ENCODE measurements at places on chromosomes 6 and 20.

GRCh38 chr20:16428112-16428511 is 145.1 kb downstream of the KIF16B start:
- no peak for DNase-seq

DNA sequence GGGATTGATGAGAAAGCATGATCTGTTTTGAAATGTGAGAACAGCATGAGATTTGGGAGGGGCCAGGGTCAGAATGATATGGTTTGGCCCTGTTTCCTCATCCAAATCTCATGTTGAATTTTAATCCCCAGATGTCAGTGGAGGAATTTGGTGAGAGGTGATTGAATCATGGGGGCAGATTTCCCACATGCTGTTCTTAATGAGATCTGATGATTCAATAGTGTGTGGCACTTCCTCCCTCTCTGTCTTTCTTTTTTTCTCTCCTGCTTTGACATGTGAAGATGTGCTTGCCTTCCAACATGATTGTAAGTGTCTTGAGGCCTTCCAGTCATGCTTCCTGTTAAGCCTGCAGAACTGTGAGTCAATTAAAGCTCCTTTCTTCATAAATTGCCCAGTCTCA is 1060.3 kb upstream of the CITED2 start:
- no peak for DNase-seq

DNA sequence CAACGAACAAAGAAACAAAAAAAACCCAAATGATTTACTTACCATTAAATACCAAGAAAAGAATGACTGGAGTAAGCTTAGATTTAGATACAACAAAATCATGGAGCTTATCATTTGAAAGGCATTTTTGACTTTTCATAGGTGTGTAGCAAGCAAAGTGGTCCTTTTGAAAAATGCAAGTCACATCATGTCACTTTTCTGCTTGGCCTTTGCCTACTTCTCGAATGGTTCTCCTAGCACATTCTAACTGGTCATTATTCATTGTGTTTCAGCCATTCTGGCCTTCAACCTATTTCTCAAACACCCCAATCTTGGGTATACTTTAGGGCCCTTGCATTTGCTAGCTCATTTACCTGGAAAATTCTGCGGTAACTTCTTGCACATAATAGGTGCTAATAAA is 22.6 kb downstream of the ASXL1 start:
- no peak for DNase-seq

- no peak for DNase-seq
Measured at GRCh38 chr20:10807013-10807412, 133.2 kb upstream of the JAG1 start.
